T-helper 2 cell treated with Interferon-gamma antibody and Interleukin-4, amounts not matched to agents 5 μg/mL and 100 μg/mL, for 36 hours (primary cell): ENCODE measurements at places on chromosomes 11 and 22.

DNA sequence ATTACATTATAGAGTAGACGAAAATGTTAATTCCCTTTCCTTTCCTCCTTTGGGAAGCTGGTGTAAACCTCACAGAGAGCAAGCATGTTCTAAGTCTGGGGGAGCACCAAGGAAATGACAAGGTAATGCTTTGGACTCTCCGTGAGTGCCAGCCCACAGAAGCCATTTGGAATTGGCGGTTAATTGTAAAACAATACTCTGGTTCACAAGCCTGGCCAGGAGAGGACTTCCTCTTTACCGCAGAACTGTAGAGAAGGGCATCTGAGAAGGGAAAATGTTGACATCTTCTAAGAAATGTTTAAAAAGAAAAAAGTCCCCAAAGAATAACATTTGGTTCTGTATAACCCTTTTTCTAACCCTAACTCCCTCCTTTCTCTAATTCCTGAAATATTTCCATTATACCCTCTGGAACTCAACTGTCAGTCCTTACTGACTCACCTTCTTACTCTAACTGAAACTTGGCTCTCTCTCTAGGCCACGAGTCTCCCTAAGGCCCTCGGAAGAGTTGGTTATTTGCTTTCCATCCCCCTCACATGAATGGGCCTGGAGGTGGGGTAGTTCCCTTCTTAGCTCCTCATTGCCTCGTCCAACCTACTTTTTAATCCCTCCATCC, 379.8 kb downstream of the SOX6 start:
- no peak overlapping the region for H3K27ac ChIP-seq
- no peaks in the 10 kb centered on the region for H3K27me3 ChIP-seq
- no peaks in the 10 kb centered on the region for H3K36me3 ChIP-seq
- DNase-seq, result no peak
- H3K4me3 ChIP-seq, result no peak overlapping the region
- no peaks in the 10 kb centered on the region for H3K4me1 ChIP-seq

DNA sequence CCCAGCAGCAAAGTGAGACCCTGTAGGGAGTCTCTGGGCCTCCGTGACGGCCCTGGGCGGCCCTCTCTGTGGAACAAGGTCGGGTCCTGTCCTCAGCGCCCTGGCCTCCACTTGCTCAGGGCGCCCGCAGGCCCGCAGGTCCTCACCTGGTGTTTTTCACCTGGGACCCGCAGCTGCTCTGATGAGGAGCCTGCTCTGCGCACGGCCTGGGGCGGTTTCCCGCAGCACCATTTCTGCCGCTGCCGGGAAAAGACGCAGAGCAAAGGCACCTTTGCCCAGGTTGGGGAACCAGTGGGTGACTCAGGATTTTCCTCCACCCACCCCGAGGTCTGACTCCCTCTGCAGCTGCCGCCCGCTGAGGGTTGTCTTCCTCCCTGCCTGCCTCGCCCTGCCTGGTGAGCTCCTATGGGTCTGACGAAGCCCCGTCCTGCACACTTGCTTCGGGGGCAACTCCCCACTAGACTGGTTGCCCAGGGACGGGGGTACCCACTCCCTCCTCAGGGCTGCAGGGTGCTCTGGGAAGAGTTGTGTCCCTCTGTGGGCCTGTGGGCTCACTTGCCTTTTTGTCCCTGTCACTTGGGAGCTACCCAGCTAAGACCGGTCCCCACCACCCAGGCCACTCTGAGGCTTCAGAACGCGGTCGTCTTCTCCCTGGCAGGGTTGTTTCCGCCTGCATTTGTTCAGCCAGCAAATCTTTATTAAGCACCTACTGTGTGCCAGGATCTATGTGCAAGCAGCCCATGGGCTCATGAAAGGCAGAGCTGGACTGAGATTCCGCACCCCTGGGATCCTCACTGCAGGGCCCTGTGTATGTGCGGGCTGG, 89.5 kb downstream of the KCNQ1 start:
- DNase-seq, result no peak
- H3K36me3 ChIP-seq, result no peaks in the 10 kb centered on the region
- H3K27me3 ChIP-seq, result no peaks in the 10 kb centered on the region
- H3K4me3 ChIP-seq, result no peak overlapping the region
- peaks cover 12% of the 10 kb centered on the region for H3K4me1 ChIP-seq

GRCh38 chr11:528815-529727, 6.3 kb downstream of the HRAS start:
- no peak for DNase-seq
- no peak overlapping the region for H3K4me3 ChIP-seq
- H3K27ac ChIP-seq, result no peak overlapping the region

DNA sequence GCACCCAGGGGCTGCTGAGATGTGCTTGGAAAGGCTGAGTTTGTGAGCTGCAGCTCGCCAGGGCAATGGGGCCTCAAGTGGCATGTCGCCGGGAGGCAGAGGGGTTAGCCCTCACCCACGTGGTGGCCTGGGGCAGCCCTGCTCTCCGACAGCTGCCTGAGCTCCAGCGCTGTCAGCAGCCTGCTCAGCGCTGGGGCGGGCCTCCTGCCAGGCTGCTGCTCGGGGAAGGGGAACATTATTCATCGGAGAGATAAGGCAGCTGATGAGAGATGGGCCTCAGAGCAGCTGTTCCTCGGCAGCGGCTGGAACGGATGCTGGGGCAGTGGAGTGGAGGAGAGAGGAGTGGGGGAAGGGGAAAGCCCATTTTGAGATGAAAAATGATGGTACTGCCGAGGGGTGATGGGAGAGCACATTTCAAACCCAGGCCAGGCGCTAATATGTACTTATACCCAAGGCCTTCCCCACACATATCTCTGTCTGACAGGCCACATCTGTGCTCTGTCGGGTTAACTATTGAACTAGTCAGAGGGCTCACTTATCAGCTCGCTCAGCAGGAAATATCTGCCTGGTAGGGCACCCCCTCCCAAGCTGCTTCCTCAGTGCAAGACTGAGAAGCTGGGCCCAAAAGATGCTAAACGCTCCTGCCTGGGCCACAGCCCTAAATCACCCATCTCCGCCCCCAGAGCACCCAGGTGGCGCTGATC, 79.5 kb downstream of the TIMP3 start:
- H3K27ac ChIP-seq, result no peak overlapping the region
- peaks cover 5% of the 10 kb centered on the region for H3K4me1 ChIP-seq

DNA sequence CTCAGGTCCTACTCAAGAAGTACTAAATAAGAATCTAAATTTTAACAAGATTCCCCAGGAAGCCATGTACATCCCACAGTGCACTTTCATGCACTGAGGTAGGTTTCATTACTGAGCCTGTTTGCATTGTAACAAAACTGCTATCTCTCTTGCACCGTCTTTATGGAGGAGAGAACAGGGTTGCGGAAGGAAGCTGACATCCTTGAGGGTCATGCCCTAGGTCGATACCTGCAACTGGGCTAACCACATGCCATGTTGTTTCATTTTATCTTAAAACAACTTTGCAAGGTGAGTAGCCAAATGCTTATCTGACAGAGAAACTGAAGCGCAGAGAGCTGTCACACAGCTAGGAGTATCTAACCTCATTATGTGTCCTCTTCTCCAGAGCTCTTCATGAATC, 656.3 kb upstream of the TENM4 start:
- no peak overlapping the region for H3K4me3 ChIP-seq
- no peaks in the 10 kb centered on the region for H3K36me3 ChIP-seq
- no peaks in the 10 kb centered on the region for H3K27me3 ChIP-seq
- no peak for DNase-seq
- H3K4me1 ChIP-seq, result no peaks in the 10 kb centered on the region
